ENCODE measurements at places on chromosomes 5 and 9. TPM values are rescaled to one million over a fixed set of nuclear protein-coding genes. Genes with fewer than 3 reads are reported as not detected.

Gene GGTA1
- total RNA-seq = not detected

GRCh38 chr5:180212363-180213255 is 3.6 kb upstream of the RASGEF1C start:
- no peak overlapping the region for H3K27ac ChIP-seq
- peaks cover 8% of the 10 kb centered on the region for H3K4me1 ChIP-seq
- H3K27me3 ChIP-seq = peaks cover 16% of the 10 kb centered on the region
- ATAC-seq = no peak
- H3K36me3 ChIP-seq = no peaks in the 10 kb centered on the region

- H3K36me3 ChIP-seq = no peaks in the 10 kb centered on the region
- no peak overlapping the region for H3K27ac ChIP-seq
- no peaks in the 10 kb centered on the region for H3K27me3 ChIP-seq
- H3K4me1 ChIP-seq = peaks cover under 1% of the 10 kb centered on the region
- no peak overlapping the region for H3K4me3 ChIP-seq
Observed at GRCh38 chr5:126236994-126237393, 186.2 kb upstream of the GRAMD2B start.

DNA sequence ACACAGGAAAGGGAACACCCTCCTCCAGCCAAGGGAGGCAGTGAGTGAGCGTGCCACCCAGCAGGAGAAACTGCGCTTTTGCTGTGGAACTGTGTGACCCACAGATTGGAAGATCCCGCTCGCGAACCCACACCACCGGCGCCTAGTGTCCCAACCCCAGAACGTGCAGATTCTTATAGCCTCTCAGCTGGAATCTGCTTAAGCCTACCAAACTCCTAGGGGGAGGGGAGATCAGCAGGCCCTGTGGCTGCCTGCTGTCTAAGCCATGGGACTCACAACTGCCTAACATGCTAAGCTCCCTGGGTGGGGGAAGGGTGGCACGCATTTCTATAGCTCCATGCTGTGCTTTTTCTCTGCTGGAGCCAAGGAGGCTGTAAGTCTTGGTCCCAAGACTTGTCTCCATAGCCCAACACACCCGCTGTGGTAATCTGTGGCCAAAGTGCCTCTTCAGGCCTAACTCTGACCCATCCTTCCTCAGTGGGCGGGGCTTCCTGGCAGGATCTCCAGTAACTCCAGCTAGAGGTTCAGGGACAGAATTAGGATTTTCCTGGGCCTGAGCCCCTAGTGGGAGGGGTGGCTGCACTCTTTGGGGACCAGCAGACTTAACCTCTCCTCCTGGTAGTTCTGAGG is 485.0 kb downstream of the TAF11L14 start:
- no peaks in the 10 kb centered on the region for H3K4me1 ChIP-seq
- ATAC-seq = no peak
- H3K36me3 ChIP-seq = no peaks in the 10 kb centered on the region
- H3K4me3 ChIP-seq = no peak overlapping the region
- no peaks in the 10 kb centered on the region for H3K27me3 ChIP-seq

GRCh38 chr5:68374796-68375518 is 159.4 kb downstream of the PIK3R1 start:
- H3K4me3 ChIP-seq = no peak overlapping the region
- no peak overlapping the region for H3K27ac ChIP-seq
- H3K27me3 ChIP-seq = no peaks in the 10 kb centered on the region
- peaks cover 18% of the 10 kb centered on the region for H3K4me1 ChIP-seq
- no peaks in the 10 kb centered on the region for H3K36me3 ChIP-seq
- ATAC-seq = no peak

Gene IFNA10
- not detected for total RNA-seq

DNA sequence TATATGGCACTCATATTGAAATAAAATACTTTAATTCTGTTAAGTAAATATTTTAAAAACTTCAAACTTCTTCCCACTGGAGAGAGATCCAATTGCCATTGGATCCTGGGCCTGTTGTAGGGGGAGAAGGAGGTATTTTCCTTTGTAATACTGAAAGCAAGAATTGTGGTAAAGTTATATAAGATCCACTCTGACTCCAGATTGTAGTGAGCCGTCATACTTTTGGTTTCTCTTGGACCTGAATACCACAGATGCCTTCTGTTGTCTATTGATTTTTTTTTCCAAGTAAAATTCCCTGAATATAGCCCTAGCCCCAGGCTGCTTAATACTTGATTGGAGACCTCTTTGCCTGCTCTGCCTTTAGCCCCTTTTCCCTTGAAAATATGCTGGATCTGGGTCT is 86.9 kb downstream of the ATG10 start:
- no peak for ATAC-seq
- no peaks in the 10 kb centered on the region for H3K27me3 ChIP-seq
- no peak overlapping the region for H3K27ac ChIP-seq
- H3K4me3 ChIP-seq = no peak overlapping the region

- no peaks in the 10 kb centered on the region for H3K27me3 ChIP-seq
- no peak overlapping the region for H3K4me3 ChIP-seq
- peaks cover 40% of the 10 kb centered on the region for H3K36me3 ChIP-seq
- ATAC-seq = no peak
- no peak overlapping the region for H3K27ac ChIP-seq
Observed at GRCh38 chr9:20988671-20989315, 42.6 kb downstream of the HACD4 start.

DNA sequence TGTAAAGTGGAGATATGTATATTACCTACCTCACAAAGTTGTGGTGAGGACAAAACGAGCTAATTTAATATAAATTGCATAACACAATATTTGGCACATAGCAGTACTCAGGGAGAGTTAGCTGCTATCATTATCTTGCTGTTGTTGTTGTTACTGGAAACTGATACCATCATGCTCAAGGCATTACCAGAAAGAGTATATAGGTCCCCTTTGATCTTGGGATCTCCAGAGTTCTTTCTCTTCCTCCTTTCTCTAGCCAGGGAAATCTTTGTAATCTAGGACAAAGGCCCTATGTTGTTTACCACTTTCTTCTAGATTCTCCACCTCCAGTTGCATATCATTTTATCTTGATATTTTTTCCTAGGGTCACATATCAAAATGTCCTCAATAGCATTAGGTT is 114.8 kb upstream of the RASA1 start:
- H3K36me3 ChIP-seq = no peaks in the 10 kb centered on the region
- no peaks in the 10 kb centered on the region for H3K27me3 ChIP-seq
- H3K4me1 ChIP-seq = peaks cover 7% of the 10 kb centered on the region
- H3K27ac ChIP-seq = no peak overlapping the region
- no peak for ATAC-seq

Gene C9orf43
- 0.76 TPM for total RNA-seq

- H3K27me3 ChIP-seq = peaks cover 8% of the 10 kb centered on the region
- H3K36me3 ChIP-seq = no peaks in the 10 kb centered on the region
- no peak overlapping the region for H3K4me3 ChIP-seq
- no peaks in the 10 kb centered on the region for H3K4me1 ChIP-seq
- no peak for ATAC-seq
Observed at GRCh38 chr9:18672706-18673105, 198.8 kb downstream of the ADAMTSL1 start.

Gene ANXA2R
- total RNA-seq = 2.4 TPM

DNA sequence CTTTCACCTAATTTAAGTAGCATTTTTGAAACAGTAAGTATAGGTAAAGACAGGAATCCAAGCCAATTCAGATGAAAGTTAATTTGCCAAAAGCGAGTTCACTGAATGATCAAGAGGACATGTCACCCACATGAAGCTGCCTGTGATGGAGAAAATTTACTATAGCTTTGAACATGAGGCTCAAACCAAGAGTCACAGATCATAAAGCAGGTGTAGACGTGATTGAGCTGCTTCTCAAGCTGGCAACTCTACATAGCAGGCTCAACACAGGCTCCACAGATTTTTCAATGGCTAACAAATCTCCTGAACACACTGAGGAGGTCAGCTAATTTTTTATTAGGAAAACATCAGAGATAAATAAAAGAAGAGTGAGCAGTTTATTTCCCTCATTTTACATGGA is 173.7 kb downstream of the FAM114A2 start:
- peaks cover 15% of the 10 kb centered on the region for H3K27me3 ChIP-seq
- no peaks in the 10 kb centered on the region for H3K36me3 ChIP-seq
- no peak overlapping the region for H3K27ac ChIP-seq
- no peak for ATAC-seq
- H3K4me3 ChIP-seq = no peak overlapping the region

GRCh38 chr5:4643190-4643589 is 496.9 kb upstream of the ADAMTS16 start:
- H3K36me3 ChIP-seq = no peaks in the 10 kb centered on the region
- no peak for ATAC-seq
- no peak overlapping the region for H3K4me3 ChIP-seq
- H3K27me3 ChIP-seq = no peaks in the 10 kb centered on the region

DNA sequence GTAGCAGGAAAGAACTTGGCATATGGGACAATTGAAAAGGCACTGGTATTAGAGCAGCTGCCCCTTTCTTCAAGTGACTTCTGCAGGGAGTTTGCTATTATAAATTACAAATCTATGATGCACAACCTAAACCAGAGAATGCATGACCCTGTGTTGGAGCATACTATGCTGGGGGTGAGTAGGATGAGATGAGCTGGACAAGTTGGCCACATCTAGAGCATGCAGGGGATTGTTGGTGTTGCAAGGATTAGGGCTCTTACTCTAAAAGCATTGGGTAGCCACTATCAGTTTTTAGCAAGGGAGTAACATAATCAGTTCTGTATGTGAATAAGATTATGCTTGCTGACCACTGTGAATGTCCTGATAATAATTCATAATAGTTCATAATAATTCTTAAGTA is 186.7 kb downstream of the KIAA0825 start:
- no peak for ATAC-seq
- H3K27me3 ChIP-seq = no peaks in the 10 kb centered on the region
- H3K27ac ChIP-seq = no peak overlapping the region
- H3K4me3 ChIP-seq = no peak overlapping the region
- no peaks in the 10 kb centered on the region for H3K4me1 ChIP-seq

Gene UIMC1
- 43.0 TPM for total RNA-seq

Gene PCDHGC5
- total RNA-seq = not detected

GRCh38 chr9:93491593-93492232 is 38.3 kb upstream of the FAM120AOS start:
- H3K4me1 ChIP-seq = peaks cover 21% of the 10 kb centered on the region
- no peak overlapping the region for H3K27ac ChIP-seq
- H3K4me3 ChIP-seq = no peak overlapping the region
- no peak for ATAC-seq
- no peaks in the 10 kb centered on the region for H3K27me3 ChIP-seq

Gene ARSI
- total RNA-seq = not detected

Gene NRG2
- 0.11 TPM for total RNA-seq

GRCh38 chr5:118990582-118990981 is 2.2 kb upstream of the DTWD2 start:
- no peak overlapping the region for H3K4me3 ChIP-seq
- H3K36me3 ChIP-seq = no peaks in the 10 kb centered on the region
- peaks cover 6% of the 10 kb centered on the region for H3K4me1 ChIP-seq

- H3K27me3 ChIP-seq = peaks cover 22% of the 10 kb centered on the region
- H3K4me3 ChIP-seq = no peak overlapping the region
- peak; percentile 92 for ATAC-seq
- H3K4me1 ChIP-seq = no peaks in the 10 kb centered on the region
- H3K27ac ChIP-seq = no peak overlapping the region
Observed at GRCh38 chr9:99778308-99778707, 43.4 kb upstream of the NR4A3 start.

DNA sequence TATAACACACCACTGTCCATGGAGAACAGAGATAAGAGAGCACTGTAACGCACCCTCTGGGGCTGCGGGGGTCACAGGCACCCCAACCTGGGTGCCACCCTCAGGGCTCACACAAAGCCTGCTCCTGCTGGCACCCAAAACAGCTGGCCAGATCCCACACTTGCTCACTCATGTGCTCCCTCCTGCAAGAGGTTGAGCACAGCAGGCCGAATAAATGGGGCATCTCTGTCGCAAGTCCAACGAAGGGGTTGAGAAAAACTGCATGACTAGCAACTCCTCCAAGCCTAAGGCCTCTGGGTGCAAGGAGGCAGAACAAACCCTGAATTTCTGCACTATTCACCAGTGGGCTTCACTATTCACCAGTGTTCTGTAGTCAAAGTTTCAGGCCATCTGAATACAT is 80.3 kb downstream of the SECISBP2 start:
- H3K27ac ChIP-seq = peak overlapping the region; percentile 63
- peaks cover 15% of the 10 kb centered on the region for H3K4me1 ChIP-seq
- H3K36me3 ChIP-seq = peaks cover 100% of the 10 kb centered on the region
- ATAC-seq = no peak

Measured in activated T-helper 17 cell treated with anti-CD3 and anti-CD28 coated beads, Interleukin-2, amount 50 U/mL, for 72 hours (primary cell).